ENCODE measurements at places on chromosomes 13 and 19. TPM values are rescaled to one million over a fixed set of nuclear protein-coding genes. Genes with fewer than 3 reads are reported as not detected.

- DNase-seq: no peak
These were observed 2065.7 kb upstream of the PCDH20 start for GRCh38 chr13:63481334-63481733.

GRCh38 chr19:10927730-10928562 lies 493 bp downstream of the YIPF2 start:
- no peak for DNase-seq

Gene MYO9B
- total RNA-seq: 329 TPM

DNA sequence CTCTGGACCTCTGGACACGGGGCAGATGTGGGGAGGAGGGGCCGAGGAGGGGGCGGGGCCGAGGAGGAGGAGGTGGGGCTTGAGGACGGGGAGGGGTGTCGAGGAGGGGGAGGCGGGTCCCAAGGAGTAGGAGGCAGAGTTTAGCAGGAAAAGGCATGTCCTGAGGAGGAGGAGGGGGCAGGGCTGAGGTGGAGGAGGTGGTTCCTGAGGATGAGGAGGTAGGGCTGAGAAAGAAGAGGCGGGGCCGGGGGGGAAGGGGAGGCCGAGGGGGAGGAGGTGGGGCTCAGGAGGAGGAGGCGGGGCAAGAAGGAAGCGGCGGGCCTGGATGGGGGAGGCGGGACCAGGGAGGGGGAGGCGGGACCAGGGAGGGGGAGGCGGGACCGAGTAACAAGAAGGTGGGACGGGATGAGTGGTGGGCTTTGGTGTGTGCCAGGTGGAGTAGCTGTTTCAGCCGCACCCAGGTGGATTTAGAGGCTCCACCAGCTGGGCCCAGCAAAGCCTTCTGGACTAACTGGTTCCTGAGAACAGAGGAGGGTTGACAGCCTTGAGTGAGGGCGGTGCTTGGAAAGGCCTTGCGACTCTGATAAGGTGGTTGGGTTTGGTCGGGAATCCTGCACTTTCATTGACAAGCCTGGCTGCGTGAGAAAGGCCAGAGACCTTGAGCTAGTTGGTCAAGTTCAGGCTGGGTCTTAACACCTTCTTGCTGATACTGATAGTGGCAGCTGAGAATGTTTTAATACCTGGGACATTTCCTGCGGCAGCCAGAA lies 7.7 kb downstream of the TECR start:
- no peak for DNase-seq

Gene MBOAT7
- total RNA-seq: 133 TPM

Gene ZNF546
- total RNA-seq: 7.8 TPM

Gene TTC9B
- not detected for total RNA-seq

GRCh38 chr13:52161181-52161646 lies 1.8 kb upstream of the NEK3 start:
- no peak for DNase-seq

Gene TDRD3
- total RNA-seq: 24.1 TPM
